T1000 (cell line): ENCODE measurements at places on chromosomes 11 and 22.

- no peak for DNase-seq
Observed at GRCh38 chr11:63537293-63538101, 889 bp downstream of the PLAAT4 start.

GRCh38 chr22:31861226-31861840 lies 83.0 kb upstream of the YWHAH start:
- DNase-seq: no peak

GRCh38 chr11:11848891-11849746 lies 7.3 kb downstream of the USP47 start:
- no peak for DNase-seq

- no peak for DNase-seq
Observed at GRCh38 chr11:121478895-121479697, 26.3 kb upstream of the SORL1-AS1 start.

DNA sequence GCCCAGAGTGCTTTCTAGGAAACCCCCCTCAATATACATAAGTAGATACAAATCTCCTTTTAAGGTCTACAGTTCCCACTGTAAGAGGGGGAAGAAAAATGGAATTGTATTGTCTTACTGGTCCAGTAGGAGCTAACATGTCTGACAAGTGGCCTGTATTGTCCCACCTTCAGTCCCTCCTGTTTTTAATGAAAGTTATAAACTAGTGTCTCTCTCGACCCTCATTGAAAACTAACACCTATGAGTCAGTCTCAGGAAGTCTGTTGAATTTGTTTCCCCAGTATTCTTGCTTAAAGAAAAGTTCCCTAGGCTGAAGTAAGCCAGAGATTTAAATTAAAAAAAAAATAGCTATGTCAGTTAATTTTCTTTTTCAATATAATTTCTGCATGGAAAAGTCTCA lies 69.3 kb downstream of the TTC17 start:
- DNase-seq: no peak

DNA sequence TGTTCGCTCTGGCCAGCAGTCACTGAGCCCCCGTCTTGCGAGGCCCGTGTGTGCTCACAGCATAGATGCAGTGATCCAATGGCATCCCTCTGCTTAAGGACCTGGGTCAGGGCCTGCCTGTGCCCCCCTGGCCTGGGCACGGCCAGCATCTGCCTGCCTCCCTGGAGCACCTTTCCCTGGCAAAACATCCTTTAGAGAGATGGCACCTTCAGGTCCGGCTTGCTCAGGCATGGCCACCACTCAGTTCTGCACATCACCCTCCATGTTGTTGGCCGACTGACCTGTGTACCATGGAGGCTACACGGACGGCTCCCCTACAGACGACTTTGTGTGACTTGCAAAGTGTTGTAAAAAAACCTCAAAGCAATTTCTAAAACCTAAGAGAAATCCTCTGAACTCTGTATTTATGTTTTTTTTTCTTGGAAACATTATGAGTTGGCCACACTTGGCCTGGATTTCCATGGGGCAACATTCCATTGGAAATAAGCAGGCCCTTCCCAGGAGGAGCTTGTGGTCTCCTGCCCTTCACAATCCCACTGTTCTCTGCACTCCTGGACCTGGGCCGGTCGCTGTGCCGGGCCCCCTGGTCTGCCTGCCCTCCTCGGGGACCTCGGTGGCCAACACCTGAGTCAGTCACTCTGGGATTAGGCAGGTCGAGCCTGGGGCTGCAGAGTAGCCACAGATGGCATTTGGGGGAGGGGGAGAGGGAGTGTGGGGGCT lies 592.4 kb downstream of the TBC1D22A start:
- no peak for DNase-seq

- DNase-seq: no peak
Observed at GRCh38 chr11:117022526-117022925, 75.7 kb downstream of the SIK3 start.

DNA sequence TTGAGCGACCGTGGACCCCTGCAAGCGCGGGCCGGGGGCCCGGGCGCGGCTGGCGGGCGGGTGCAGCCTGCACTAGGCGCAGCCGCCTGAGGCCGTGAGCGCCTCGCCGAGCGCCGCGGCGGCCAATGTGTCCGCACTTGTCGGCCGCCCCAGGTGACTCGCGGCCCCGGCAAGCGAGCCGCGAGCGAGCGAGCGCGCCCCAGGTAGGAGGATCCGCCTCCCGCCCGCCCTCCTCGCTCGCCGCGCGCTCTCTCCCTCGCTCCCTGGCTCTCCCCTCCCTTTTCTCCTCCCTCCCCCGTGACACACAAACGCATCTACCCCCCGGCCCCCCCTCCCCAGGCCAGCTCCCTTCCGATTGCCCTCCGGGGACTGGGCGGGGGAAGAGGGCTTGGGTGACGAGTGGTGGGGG lies at the start of gene WNT7B:
Gene WNT7B (minus strand): TSS at position 160 of the 409 bp plus-strand sequence. CDS start 408 bp downstream, outside the sequence.
- peak; percentile 42 for DNase-seq

DNA sequence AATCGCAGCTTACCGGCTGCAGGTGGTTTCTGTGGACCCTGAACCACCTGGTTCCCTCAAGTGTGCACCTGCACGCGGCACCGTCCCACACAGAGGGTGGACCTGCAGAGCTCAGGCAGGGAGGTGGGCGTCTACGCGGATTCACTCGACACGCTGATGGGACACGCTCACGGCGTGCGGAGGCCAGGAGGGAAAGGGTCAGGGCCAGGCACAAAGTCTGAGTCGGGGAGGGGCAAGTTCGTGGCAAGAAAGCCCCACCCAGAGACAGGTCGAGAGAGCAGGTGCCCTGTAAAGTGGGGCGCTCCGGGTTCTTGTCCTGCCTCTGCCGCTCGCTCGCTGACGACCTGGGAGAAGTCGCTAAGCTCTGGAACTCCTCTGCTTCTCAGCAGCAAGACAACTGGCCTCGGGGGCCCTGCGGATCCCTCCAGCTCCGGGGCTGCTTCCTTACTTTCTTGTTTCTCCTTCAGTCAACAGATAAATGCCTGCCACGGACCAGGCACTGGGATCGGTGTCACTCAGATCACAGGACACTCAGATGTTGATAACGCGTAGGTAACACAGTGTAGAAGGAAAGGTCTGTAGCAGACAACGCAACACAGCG lies 72.4 kb upstream of the NUP50 start:
- DNase-seq: no peak

GRCh38 chr11:68962527-68963250 lies 18.1 kb downstream of the MRGPRD start:
- no peak for DNase-seq

GRCh38 chr11:33379947-33380346 lies 122.8 kb downstream of the HIPK3 start:
- DNase-seq: no peak

DNA sequence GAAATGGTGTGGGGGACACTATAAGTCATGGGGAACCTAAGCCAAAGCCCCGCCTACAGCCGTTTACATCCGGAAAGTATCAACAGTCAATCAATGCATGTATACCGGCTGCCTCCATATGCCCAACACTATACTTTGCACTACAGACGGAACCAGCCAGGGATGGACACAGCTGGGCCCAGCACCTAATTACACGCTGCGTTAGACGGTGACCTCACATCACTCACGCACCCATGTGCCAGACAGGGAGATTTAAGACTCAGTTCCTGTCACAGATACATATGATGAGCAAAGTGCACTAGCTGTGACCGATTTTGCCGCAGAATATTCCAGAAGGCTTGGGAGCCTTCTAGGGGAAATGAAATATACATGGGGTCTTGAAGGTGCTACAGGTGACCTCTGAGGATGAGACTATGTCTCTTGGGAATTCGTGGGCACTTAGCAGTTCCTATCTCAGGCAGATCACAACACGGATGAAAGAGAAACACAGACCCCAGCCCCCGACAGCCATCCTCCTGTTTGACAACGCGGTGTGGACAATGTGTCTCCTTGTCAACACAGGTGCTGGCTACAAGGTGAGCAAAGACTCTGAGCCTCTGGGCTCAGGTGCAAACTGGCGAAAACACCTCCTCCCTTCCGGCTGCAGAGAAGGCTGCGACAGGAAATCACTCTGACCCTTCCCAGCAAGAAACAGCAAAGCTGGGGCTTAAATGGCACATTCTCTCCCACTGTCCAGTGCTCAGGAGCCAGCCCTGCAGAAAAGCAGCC lies 8.0 kb downstream of the AHNAK start:
- DNase-seq: no peak

DNA sequence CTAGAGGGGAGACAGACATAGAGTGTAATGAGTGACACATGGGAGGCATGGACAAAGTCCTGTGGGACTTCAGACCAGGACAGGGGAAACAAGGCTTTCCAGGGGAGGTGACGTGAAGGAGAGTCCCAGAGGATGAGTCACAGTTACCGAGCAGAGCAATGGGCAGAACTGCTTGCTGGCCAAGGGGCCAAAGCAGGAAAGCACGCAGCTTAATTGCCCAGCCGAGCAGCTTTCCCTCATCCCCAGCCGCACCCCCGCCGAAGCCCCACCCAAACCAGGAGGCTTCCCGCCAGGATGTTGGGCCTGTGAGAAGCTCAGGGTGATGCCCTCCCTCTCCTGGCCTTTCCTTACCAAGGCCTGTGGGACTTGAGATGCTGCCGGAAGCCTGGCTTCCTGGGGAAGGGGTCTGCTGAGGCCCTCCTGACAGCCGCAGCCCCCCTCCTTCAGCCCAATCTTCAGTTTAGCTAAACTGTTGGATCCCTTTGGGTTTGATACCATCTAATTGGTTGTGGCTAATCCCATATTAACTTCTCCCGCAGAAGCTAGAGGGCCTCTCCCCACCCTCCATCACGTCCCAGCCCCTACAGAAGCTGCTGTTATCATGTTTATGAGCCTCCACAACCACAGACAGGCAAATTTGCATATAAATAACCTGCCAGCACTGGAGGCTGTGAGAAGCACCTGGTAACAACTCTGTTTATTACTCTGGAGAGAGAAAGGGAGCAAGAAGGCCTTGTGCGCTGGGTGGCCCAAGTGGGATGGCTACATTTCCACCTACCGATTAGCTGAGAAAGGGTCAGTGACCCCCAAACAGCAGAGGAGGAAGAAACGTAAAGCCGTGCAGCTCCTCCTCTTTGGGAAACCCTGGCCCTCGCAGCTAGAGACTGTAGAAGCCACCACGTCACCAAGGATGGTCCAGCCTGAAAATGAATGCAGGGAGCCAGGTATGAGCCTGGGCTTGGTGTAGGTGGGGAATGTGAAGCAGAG lies 80.0 kb downstream of the TRIM29 start:
- DNase-seq: no peak

GRCh38 chr11:131240421-131240820 lies 130.0 kb upstream of the NTM start:
- no peak for DNase-seq

GRCh38 chr22:19123936-19124335 lies 1.7 kb upstream of the DGCR2 start:
- DNase-seq: no peak

DNA sequence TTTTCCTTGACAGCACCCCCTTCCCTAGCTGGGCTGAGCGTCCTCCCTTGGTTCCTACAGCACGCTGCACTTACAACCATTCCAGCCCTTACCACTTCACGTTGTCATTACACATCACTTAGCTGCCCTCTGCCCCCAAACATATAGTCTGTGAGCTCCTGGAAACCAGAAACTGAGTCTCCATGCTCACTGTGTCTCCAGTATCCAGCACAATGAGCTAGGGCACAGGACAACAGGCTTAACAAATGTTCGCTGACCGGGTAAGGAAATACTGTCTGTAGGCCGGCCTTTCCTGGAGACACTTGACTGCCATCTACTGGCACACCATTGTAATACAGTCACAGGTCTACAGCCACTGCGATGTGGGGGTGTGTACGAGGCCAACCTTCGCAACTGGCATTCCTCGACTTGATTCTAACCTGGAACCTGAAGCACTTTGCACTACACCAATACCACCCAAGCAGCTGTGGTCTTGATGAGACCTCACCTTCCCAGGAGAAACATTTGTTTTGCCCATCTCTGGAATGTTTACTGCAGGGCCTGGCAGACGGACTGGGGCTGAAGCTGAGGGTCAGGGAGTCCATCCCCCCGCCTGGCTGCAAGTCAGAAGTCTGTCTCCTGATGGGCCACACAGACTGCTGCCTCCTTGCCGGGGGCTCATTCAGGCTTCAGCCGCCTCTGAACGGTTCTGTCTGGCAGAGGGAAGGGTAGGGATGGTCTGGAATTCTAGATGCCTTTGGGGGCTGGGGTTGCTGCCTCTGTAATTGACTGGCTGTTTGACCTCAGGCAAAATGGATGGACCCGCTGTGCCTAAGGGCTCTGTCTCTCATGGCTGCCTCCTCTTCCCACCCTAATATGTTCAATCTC lies 72.0 kb downstream of the SYN3 start:
- DNase-seq: peak; percentile 26

GRCh38 chr11:60836866-60837515 lies 4.9 kb upstream of the CCDC86 start:
- no peak for DNase-seq

- no peak for DNase-seq
Observed at GRCh38 chr11:125593114-125593820, 615 bp downstream of the STT3A start.

- DNase-seq: no peak
Observed at GRCh38 chr11:69171476-69172240, 15.9 kb downstream of the SMIM38 start.

- DNase-seq: no peak
Observed at GRCh38 chr11:102458548-102458947, 6.0 kb upstream of the TMEM123 start.

DNA sequence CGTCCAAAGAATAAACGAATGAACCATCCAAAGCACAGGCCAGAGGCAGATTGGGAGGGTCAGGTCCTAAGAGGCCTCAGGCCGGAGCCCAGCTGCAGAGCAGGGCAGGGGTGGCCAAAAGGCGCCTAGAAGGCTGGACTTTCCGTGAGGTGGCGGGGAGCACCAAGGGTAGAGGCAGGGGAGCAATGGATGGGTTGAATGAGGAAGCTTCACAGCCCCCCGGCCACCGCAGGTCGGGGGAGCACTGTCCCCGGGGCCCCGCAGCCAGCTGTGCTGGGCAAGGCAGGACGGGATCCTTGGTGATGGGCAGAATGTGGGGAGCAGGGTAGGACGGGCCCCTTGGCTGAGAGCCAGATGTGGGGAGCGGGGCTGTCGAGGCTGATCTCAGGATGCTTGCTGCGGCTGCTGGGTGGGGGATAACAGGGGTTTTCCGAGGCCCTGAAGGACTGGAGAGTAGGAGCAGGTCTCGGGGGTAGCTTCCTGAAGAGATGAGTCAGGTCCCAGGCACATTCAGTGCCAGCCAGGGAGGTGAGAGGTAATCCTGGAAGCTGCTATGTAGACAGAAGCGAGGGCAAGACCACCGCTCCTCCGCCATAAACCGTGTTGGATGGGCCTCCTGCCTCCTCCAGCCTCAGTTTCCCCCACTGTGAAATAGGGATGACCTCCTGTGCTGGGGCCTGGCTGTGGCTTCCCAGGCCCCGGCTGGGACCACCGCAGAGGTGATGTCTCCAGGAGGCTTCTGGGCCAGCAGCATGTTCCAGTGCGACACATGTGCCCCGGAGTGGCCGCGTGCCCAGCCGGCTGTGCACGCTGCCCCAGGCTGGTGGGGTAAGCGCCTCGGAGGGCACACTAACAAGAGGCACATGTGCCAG lies 34.6 kb upstream of the KCNQ1OT1 start:
- DNase-seq: no peak
